ENCODE measurements at places on chromosomes 1 and 21.

DNA sequence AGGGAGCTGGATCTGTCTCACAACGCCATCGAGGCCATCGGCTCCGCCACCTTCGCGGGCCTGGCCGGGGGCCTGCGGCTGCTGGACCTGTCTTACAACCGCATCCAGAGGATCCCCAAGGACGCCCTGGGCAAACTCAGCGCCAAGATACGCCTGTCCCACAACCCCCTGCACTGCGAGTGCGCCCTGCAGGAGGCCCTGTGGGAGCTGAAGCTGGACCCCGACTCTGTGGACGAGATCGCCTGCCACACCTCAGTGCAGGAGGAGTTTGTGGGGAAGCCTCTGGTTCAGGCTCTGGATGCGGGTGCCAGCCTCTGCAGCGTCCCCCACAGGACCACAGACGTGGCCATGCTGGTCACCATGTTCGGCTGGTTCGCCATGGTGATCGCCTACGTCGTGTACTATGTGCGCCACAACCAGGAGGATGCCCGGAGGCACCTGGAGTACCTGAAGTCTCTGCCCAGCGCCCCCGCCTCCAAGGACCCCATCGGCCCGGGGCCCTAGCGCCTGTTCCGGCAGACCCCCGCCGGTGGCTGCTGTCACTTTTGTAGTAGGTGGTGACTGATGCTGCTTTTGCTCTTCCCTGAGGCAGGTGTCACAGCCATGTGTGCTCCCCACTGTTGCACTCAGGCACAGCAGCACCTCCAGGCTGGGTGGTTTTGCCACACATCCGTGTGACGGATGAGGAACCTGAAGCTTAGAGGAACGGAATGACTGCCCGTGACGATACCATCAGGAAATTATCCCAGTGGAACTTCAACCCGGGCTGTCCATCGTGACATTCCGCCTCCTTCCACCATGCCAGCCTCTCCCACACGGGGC is 1.8 kb downstream of the LRRC3 start:
- DNase-seq, result no peak

- peak; percentile 6 for DNase-seq
Observed at GRCh38 chr1:231971397-231972110, 345.0 kb downstream of the DISC1 start.

GRCh38 chr21:42690586-42690985 is 37.2 kb downstream of the PDE9A start:
- no peak for DNase-seq

DNA sequence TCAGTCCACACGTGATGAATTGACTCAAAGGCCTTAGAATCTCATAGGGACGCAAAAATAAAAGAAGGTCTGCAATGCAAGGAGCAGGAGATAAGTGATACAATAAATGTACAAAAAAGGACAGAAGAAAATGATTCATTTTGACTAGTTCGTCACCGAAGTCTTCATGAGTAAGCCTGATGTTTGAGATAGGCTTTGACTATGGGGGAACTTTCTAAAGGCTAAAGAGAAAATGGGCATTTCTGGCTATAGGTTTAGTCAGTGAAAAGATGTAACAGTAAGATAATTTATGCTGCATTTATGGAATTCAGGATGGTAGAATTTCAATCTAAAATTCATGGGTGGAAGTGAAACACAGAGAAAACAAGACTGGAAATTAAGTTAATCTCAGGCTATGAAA is 163.0 kb downstream of the ADGRL4 start:
- DNase-seq, result no peak

- no peak for DNase-seq
Observed at GRCh38 chr1:223492044-223492443, 98.8 kb downstream of the CCDC185 start.

DNA sequence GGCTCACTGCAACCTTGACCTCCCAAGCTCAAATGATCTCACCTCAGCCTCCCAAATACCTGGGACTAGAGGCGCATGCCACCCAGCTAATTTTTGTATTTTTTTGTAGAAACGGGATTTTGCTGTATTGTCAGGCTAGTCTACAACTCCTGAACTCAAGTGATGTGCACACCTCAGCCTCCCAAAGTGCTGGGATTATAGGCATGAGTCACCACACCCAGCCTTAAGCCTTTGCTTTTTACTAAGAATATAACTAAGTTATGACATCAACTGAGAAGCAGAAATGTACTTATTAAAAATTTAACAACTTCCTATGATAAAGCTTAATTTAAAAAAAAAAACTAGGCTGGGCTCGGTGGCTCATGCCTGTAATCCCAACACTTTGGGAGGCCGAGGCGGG is 8.9 kb upstream of the LSS start:
- DNase-seq, result no peak

GRCh38 chr1:244813327-244813726 is 22.1 kb upstream of the COX20 start:
- no peak for DNase-seq

DNA sequence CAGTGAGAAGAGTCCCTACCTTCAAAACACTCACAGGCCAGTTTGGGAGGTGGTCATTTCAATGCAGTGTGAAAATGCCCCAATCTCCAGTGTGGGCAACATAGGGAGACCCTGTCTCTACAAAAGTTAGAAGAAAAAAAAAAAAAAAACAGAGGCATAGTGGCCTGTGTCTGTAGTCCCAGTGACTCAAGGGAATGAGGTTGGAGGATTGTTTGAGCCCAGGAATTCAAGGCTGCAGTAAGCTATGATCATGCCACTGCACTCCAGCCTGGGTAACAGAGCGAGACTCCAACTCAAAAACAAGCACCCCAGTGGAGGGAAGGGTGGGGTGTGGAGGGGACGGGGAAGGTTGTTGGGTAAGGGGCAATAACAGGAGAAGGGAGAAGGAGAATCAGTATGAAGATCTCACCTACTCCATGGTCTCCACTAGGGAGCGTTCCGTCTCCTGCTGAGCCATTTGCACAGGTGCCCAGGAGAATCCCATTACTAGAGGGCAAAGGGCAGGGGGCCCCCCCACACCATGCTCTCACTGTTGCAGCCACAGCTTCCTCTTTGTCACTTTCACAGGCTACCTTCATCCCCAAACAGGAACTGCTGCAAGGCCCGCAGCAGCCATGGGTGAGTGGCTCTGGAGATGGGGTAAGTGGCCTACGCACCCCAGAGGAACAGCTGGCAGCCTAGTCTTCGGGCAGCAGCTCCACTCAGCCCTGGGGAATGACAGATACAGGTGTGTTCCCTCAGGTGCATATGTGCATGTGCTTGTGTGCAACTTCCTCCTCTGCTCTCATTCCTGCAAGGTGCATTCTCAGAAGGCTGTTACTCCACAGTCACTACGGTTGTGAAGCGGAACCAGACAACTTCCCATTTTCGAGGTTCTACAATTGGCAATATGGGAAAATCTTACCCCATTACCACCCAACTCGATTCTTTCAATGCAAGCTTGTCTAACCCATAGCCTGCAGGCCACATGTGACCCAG is 87.9 kb upstream of the LYST start:
- peak; percentile 21 for DNase-seq

DNA sequence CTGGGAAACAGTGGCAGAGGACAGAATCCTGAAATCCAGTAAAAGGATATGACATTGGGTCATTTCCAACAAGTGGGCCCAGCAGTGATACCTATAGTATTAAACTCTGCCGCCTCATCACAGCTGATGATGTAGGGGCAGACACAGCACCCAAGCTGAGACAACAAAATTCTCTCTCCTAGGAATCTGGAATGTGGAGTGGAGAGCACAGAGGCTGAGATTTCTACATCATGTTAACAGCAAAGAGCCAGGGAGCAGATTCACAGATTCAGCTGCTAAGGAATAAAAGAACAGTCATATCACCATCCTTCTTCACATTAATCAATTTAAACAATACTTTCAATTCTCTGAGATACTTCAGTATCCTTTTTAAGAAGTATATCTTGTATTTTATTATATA is 61.9 kb downstream of the CRP start:
- DNase-seq, result no peak

GRCh38 chr1:2436876-2437275 is 24.5 kb upstream of the PEX10 start:
- DNase-seq, result no peak

GRCh38 chr21:39874759-39875158 is 7.5 kb downstream of the PCP4 start:
- DNase-seq, result no peak

GRCh38 chr1:51071291-51072042 is 30.6 kb upstream of the C1orf185 start:
- DNase-seq, result no peak

DNA sequence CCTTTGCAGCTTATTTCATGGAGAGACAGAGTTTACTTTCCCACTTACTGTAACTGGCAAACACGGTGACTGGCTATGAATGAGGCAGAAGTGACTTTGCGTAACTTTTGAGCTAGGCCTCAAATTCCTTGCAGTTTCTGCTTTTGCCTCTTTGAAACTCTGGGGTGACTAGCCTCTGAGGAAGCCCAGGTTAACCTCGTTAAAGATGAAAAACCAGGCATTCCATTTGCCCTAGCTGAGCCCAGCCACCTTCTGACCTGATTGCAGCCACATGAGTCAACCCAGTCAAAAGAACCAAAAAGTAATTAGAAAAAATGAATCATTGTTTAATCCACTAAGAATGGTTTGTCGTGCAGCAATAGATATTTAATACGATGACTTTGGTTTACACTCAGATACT is 20.4 kb downstream of the PRMT6 start:
- no peak for DNase-seq

GRCh38 chr1:15188130-15188524 is 34.6 kb downstream of the TMEM51 start:
- no peak for DNase-seq

DNA sequence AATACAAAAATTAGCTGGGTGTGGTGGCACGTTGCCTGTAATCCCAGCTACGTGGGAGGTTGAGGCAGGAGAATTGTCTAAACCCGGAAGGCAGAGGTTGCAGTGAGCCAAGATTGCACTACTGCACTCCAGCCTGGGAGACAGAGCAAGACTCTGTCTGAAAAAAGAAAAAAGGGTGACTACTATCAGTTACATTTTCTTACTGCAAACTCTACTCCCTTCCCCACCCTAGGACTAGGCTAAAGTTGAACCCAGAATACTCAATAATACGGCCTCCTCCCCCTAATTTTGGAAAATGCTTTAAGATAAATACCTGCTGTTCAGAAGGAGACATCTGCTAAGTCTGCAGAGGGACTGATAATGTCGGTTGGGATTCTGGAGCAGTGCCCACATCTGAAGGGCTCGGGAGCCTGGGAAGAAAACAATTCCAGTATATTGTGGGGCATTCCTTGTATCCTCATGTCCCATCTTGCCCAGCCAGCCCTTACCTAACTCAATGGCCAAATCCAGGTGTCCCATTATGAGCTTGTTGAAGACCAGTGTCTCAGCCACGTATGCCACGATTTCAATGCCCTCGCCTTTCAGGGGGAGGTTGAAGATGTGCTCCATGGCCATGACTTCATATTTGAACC is 89.7 kb downstream of the ADCY10 start:
- DNase-seq, result no peak

DNA sequence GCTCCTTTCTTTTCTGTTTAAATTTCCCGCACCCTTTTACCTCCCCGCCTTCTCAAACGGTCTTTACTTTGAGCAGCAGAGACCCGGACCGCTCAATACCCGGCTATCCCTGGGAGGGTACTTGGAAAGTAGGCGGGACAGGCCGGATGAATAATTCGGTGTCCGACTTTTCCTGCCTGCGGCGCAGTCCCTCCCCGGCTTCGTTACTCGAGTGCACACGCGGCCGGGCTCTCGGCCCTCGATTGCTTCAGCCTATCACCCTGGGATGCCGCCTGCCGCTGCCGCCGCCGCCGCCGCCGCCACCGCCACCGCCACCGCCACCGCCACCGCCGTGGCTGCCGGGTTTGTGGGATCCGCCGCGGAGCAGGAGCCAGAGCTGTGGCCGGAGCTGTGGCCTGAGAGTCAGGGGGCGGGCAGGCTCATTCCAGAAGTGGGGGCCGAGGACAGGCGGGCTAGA is 382 bp upstream of the RASAL2 start:
- peak; percentile 51 for DNase-seq

GRCh38 chr1:51282605-51283004 is 46.5 kb downstream of the RNF11 start:
- peak; percentile 56 for DNase-seq

- no peak for DNase-seq
Observed at GRCh38 chr1:186424539-186424938, 36.4 kb downstream of the PDC start.

DNA sequence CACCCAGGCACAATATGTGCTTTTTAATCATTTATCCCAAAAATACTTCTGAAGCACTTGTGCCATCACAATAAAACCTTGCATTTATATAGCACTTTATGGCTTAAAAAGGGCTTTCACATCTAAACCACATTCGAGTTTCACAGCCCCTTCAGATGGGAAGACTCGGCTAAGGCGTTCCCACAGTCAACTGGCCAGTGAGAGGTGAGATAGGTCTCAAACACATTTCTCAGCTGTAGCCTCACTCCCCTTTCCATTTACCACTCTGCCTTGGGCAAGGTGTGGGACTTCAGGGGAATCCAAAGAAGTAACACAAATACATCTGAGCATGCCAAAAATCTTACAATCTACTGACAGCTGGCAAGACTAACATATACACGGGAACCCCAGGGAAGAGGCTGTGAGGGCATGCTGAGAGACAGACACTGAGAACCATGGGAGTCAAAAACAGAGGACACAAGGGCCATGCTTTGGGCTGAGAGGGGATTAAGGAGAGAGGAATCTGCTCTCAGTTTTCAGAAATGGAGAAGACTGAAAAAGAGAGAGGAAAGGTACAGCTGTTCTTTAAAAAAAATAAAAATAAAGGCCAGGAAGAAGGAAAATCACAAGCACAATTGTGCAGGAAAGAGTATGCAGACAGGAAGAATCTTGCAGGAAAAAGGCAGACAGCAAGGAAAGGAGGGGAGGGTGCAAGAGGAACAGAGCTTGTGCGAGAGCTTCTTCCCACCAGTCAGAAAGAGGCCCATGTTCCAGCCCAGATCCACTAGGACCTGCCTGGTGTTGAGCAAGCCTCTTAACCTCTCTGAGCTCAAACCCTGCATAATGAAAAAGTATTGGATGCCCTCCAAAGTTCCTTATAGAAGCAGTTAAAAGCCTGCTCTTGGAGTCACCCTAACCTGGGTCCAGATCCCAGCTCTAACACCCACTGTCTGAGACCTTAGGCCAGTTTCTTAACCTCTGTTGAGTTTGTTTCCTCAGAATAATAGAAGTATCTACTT is 73.5 kb downstream of the JAK1 start:
- DNase-seq, result no peak

GRCh38 chr1:94654031-94654430 is 112.5 kb upstream of the F3 start:
- DNase-seq, result no peak

DNA sequence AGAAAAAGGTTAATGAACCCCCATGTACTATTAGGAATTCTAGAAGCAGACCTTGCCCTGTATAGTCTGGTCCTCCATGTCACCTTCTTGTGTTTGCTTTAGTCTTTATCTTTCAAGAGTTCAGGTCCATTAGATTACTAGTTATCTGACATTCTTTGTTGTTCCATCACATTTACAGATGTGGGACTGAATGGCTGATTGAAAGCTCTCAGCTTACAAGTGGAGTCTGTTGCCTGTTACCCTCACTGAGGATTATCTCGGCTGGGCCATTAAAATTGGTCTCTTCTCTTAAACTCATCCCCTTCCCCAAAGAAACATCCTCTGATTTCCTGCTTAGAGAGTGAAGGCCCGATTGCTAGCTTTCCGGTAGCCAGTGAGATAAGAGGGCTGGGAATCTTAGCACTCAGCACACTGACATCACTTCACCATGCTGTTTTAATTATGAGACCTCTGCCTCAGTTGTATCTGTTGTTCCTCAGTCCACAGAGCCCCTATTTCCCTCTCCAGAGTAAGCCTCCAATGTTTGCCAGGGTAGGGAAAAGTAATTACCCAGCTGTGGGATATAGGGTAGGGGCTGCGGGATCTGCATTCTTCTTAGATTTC is 76.8 kb downstream of the LPGAT1 start:
- DNase-seq, result no peak

GRCh38 chr1:179816196-179816960 is 61.2 kb downstream of the TOR1AIP2 start:
- DNase-seq, result no peak
